Endothelial cell of umbilical vein (primary cell): ENCODE measurements at places on chromosomes 13 and 19.

DNA sequence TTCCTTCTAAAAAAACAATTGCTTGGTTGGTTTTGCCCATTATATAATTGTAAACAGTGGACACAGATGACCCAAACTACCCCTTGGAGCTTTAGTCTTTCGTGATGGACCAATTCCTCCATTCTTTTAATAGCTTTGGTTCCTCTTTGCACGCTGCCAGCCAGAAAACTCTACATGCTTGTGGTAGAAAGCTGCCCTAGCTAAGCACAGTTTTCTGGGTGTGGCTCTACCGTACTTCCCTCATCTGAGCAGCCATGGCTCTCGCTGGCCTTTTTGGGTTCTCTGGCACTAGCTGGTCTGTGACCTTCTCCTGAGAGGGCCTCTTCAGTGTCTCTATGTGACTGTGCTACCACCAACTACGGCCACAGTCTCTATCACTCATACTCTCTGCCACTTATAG, 29.9 kb upstream of the CEBPA start:
- DNase-seq: no peak

- peak; percentile 11 for DNase-seq
Observed at GRCh38 chr19:33621811-33622504, at the start of gene CHST8. Gene CHST8 (plus strand): TSS chr19:33621953. CDS start chr19:33689262, 67,309 bp downstream.

DNA sequence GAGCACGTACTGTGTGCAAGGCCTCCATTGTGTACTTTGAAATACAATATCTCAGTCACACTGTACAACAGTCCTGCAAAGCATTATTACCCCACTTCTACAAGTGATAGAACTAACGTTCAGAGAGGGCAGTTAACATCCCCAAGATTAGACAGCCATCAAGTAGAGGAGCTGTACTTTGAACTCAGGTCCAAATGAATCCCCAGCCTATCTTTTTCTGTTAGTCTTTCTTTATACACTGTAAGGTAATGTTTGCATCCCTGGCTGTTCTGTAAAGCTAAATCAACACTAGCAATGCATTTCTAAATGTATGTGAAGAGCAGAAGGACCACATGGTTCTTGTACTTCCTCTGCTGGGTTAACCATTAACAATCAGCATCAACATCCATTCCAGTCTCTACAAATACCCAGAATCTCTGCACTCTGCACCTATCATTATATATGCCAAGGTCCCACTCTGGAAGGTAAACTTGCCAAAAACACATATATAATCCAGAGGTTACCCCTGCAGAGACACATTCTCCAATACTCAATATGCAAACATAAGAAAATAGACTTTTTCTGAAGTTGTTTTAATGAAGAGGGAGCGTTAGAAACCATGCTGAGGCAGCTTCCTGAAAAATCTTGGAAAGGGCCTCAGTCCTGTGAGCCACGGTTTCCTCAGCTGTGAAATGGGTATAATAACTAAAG, 182.3 kb downstream of the MZT1 start:
- no peak for DNase-seq

GRCh38 chr19:28445826-28446225, 767.1 kb downstream of the UQCRFS1 start:
- no peak for DNase-seq

- no peak for DNase-seq
Observed at GRCh38 chr13:23506807-23507291, 63.4 kb upstream of the TNFRSF19 start.

- no peak for DNase-seq
Observed at GRCh38 chr13:73451221-73452029, 392.6 kb downstream of the KLF5 start.

DNA sequence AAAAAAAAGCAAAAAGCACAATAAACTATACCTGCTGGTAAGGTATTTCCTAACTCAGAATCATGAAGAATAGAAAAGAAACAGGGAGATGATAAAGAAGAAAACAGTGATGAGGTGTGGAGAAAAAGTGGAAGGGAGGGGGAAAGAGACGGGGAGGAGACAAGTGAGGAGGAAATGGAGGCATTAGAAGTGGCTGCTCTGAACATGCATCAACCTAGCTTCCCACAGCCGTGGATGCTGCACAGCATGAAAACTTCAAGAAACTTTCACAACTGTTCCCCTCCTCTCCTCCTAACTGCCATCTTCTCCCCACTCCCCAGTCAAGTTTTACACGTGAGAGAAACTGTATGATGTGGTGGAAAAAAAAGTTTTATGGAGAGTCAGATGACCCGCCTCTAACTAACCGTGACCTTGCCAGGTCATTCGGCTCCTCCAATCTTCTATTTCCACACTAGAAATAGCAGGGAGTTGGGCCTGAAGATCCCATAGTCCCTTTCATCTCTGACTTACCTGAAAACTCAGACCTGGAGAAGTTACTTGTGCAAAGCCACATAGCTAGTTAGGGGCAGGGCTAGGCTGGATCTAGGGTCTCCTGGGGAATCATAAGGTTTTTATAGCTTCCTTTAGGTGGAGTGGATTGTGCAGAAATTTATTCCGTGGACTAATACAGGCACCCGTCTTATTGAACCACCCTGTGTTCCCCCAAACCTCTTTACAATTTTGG, 461.9 kb downstream of the KLF5 start:
- DNase-seq: no peak

DNA sequence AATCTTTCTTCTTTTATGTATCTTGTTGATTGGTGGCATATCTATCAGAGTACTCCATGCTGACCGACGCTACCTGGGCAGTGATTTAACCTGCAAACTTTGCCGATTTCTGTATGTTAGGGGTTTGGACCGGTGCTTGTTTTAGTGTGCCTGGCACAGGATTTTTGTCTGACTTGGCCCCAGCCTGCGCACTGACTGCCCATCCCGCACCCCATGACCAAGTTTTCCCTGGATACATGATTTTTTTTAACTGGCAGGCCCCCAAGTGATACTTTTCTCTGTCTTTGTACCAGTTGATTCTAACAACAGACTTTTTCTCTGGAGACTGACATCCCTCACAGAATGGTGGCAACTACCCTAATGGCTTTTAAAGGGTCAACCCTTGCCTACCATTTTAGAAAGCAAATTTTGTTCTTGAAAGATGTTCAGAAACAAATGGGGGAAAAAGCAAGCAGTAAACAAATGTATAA, 69.0 kb upstream of the C1QTNF9B start:
- no peak for DNase-seq

GRCh38 chr13:48586591-48587103, 53.8 kb upstream of the RCBTB2 start:
- DNase-seq: peak; percentile 81

DNA sequence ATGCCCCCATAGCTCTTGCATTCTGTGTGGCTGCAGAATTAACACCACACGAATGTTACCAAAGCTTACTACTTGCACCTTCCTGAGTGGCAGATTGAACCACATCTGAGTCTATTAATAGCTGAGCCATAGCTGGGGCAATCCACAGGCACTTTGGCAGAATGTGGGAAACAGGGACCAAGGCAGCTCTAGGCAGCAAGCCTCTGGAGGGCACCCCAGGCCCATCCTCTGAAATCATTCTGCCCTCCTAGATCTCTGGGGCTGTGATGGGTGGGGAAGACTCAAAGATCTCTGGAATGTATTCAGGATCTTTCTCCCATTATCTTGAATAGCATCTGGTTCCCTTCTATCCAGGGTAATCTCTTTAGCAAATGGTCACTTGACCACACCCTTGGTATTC, 139.3 kb downstream of the TNFRSF19 start:
- DNase-seq: no peak

- DNase-seq: no peak
Observed at GRCh38 chr19:30361721-30362120, 10.5 kb upstream of the ZNF536 start.

- no peak for DNase-seq
Observed at GRCh38 chr19:6987850-6988249, 33.4 kb downstream of the MBD3L2B start.

GRCh38 chr13:50291611-50292010, 276.4 kb downstream of the KCNRG start:
- DNase-seq: no peak

- DNase-seq: peak; percentile 62
Observed at GRCh38 chr13:28356561-28357021, 138.3 kb downstream of the FLT1 start.

DNA sequence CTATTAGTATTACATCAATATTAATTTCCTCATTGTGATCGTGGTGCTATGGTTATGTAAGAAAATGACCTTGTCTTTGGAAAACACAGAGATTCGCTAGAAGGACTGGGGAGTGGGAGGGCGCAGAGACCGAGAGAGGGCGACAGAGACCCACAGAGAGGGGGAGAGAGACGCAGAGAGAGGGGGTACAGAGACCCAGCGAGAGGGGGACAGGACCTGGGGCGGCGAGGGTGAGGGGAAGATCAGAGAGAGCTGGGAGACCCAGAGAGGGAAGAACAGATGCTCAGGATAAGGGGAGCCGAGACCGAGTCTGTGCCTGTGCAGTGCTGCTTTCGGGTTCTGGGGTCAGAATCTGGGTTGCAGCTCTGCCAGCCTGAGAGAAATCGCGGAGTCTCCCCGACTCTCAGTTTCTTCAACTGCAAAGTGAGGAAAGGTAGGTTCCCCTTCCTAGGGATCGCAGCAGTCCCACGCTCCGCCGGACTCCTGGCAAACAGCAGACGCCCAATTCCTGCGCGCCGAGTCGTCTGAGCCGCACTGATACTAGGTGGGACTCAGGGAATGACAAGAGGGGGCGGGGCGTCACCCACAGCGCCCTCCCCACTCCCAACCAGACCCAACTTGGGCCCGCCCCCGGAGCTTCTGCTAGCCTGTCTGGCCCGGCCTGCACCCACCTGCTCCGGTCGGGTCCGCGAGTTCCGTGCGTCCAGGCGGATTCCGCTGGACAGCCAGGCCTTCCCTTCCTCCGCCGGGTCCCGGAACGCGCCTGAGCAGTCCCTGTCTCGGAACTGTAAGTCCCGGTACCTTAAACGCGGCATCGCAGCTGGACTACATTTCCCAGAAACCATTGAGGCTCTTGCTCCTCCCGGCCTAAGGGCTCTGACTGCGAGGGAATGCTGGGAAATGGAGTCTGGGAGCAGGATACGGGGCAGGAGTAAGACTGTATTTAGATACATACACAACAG, 15.3 kb downstream of the IZUMO2 start:
- DNase-seq: peak; percentile 92

DNA sequence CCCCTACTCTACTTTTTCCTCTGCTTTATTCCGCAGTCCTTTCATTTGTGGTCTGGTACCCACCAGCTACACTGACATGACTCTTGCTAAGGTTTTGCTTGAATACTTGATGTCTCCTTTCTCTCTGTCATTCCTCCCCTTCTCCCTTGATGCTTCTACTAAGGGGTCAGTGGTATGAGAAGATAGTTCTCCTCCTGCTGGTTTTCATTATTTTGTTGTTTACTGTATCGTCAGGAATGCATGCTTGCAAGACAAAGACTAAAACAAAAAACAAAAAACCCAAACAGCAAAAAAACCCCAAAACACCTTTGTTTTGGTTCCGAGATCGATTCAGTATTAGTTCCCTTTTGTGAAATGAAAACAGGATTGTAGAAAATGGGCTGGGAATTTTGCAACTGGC, 59.5 kb downstream of the PCCA start:
- DNase-seq: no peak

- no peak for DNase-seq
Observed at GRCh38 chr13:75771226-75771625, 135.1 kb downstream of the LMO7 start.

DNA sequence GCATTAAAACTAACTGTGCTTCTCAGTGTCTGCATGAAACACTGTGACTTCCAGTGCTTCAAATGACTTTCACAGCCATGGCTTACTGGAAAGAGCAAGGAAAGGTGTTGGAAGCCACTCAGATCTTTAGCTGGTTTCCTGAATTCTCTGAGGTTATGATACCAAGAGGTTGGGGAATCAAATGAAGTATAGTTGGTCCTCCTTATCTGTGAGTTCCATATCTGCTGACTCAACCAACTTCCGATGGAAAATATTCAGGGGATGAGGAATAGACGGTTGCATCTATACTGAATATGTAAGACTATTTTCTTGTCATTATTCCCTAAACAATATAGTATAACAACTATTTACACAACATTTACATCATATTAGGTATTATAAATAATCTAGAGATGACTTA, 32.4 kb downstream of the EPSTI1 start:
- peak; percentile 26 for DNase-seq

DNA sequence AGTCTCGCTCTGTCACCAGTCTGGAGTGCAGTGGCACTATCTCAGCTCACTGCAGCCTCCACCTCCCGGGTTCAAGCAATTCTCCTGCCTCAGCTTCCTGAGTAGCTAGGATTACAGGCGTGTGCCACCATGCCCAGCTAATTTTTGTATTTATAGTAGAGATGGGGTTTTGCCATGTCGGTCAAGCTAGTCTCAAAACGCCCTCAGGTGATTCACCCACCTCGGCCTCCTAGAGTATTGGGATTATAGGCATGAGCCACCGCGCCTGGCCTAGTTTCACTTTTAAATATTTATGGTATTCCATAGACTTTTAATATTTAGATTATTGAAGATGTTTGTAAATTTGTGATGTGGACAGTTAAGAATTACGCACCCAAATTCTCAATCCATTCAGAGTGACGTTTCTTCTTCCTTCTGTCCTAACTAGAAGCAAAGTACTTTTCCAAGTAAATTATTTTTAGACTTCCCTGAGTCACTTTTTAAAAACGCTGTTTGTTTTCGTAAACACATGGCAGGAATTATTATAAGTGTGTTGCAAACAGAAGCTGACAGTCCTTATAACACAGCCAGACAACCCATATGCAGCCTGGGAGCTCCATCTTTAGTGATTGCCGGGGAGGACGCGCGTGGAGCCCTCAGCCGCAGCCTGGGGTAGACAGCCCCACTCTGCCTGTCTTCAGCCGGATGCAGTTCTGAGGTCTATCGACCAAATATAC, 131.7 kb downstream of the ATP11A start:
- no peak for DNase-seq

DNA sequence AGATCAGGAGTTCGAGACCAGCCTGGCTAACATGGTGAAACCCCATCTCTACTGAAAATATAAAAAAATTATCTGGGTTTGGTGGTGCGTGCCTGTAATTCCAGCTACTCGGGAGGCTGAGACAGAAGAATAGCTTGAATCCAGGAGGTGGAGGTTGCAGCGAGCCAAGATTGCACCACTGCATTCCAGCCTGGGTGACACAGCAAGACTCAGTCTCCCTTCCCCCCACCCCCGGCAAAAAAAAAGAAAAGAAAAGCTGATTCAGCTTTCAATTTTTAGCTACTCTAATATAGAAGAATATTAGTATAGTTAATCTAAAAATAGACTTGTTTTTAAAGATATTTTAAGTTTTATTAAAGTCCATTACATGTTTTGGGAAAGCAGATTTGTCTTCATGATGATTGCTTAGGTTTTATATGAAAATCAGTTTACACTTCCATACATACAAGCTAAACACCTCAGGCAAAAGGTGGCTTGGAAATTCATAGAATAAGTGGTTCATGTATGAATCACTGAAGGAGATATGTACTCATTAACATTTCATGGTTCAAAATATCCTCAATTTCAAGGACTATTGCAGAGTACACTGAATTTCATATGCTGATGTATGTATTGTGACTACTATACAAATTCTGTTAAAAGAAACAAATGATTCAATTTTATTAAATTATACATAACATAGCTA, 165.2 kb downstream of the TDRD3 start:
- DNase-seq: no peak
